ENCODE measurements at places on chromosomes 11 and 22. TPM values are rescaled to one million over a fixed set of nuclear protein-coding genes. Genes with fewer than 3 reads are reported as not detected.

DNA sequence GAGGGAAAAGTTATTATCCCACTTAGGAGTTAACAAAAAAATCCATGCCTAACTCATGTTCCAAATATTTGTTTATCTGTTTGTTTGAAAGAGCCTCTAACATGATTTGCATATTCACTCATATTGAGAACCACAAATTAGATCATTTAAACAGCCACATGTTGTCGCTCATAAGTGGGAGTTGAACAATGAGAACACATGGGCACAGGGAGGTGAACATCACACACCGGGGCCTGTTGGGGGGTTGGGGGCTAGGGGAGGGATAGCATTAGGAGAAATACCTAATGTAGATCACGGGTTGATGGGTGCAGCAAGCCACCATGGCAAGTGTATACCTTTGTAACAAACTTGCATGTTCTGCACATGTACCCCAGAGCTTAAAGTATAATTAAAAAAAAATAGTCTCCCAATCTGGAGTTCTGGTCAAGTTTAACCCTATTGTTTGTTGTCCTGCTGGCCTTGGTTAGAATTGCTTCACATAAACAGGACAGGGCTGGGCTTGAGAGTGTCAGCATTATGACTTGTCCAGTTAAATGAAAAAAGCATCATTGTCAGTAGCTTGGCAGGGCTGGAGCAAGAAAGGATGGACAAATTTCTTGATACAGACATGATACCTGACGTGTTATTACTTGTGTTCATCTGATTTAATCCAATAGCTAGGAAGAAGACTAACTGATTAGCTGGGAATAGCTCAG lies 57.8 kb upstream of the PSMA1 start:
- no peak for DNase-seq

- no peak for DNase-seq
Observed at GRCh38 chr22:45554040-45554406, 51.3 kb downstream of the FBLN1 start.

GRCh38 chr11:48005831-48006270 lies 25.5 kb downstream of the PTPRJ start:
- no peak for DNase-seq

- DNase-seq, result no peak
Observed at GRCh38 chr11:45605051-45605450, 60.4 kb downstream of the CHST1 start.

- no peak for DNase-seq
Observed at GRCh38 chr22:49583886-49584505, 243.7 kb downstream of the BRD1 start.

DNA sequence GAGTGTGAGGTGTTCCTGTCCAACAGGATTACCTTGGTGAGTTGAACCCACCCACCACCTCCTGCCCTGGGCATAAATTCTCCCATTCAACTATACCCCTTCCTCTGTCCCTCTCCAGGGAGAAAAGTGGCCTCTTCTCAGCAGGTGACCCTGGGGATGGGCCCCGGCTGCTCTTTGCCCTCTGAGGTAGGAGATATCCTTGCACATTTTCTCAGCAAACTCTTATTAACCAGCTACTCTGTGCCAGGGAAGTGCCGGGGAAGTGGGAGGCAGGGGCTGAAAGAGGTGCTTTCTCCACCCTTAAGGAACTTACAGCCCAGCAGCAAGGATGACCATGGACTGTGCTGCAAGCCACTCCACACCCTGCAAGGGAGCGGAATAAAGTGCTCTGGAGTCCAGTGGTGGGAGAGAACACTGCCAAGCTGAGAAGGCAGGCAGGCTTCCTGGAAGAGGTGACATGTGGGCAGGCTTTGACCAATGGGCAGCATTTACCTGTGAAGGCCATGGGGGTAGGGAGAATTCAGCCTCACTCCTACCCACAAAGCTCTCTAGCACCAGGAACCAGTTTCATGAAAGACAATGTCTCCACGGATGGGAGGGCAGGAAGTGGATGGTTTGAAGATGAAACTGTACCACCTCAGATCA lies 21.9 kb upstream of the OAF start:
- DNase-seq, result peak; percentile 57

GRCh38 chr11:96293598-96294021 lies 49.4 kb downstream of the MAML2 start:
- no peak for DNase-seq

DNA sequence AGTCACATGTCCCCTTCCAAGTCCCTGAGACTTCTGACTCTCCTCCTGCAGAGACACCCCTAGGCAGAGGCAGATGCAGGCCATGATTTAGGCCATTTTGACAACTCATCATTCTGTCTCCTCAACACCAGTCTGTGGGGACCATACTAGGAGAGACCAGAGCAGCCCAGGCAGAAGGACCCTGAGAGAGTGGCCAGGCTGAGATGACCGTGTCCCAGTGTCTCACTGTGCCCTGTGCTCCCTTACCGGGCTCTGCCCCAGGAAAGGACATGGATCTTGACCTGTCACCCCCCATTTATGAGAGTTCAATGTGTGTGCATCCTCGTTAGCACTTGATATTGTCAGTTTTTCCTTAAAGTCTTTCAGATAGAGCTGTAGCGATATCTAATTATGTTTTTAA lies 52.4 kb upstream of the IGLL5 start:
- DNase-seq, result no peak

GRCh38 chr11:132981131-132981956 lies 551.0 kb downstream of the OPCML start:
- DNase-seq, result no peak

DNA sequence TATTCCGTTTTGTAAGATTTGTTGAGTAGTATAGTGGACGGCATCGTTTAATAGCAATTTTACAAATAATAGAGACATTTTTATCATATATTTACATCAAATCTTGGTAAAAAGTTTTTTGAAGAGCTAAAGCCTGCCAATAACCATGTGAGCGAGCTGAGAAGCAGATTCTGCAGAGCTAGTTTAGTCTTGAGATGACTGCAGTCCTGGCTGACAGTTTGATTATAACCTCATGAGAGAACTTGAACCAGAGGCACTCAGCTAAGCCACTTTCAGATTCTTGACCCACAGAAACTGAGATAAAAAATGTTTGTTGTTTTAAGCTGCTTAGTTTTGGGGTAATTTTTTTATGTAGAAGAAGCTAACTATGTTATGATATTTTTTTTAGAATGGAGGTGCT lies 78.9 kb downstream of the PDE3B start:
- no peak for DNase-seq

GRCh38 chr11:114959953-114960505 lies 281.7 kb downstream of the NXPE2 start:
- DNase-seq, result no peak

- no peak for DNase-seq
Observed at GRCh38 chr11:97732011-97732632, 1288.6 kb upstream of the CNTN5 start.

DNA sequence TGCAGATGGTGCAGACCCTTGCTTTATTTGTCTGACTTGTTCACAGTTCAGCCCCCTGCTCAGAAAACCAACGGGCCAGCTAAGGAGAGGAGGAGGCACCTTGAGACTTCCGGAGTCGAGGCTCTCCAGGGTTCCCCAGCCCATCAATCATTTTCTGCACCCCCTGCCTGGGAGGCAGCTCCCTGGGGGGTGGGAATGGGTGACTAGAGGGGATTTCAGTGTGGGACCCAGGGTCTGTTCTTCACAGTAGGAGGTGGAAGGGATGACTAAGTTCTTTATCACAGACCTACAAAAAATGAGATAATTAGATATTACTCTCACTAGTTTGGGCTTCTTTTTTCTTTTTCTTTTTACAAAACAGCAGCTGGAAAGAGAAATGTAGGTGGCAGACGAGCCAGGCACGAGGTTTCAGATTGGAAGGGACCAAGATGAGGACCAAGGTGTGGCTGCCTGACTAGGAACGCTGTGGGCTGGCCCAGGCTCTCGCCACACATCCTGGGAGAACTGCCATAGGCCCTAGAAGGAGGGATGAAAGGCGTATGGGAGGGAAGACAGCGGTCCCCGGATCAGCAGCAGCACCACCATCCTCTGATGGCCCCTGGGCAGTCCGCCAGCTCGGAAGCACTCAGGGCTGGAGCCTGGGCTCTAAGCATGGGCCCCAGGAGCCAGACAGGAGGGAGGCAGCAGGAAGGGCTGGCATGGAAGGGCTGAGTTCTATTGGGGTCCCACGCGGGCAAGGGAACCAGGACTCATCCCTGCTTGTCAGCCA lies 14.2 kb downstream of the TXN2 start:
- no peak for DNase-seq

GRCh38 chr11:68099474-68100405 lies 21.4 kb downstream of the CHKA start:
- peak; percentile 49 for DNase-seq

GRCh38 chr11:115716601-115717529 lies 212.7 kb upstream of the CADM1 start:
- no peak for DNase-seq

- DNase-seq, result peak; percentile 98
Observed at GRCh38 chr11:64864473-64865285, 13.7 kb downstream of the EHD1 start.

DNA sequence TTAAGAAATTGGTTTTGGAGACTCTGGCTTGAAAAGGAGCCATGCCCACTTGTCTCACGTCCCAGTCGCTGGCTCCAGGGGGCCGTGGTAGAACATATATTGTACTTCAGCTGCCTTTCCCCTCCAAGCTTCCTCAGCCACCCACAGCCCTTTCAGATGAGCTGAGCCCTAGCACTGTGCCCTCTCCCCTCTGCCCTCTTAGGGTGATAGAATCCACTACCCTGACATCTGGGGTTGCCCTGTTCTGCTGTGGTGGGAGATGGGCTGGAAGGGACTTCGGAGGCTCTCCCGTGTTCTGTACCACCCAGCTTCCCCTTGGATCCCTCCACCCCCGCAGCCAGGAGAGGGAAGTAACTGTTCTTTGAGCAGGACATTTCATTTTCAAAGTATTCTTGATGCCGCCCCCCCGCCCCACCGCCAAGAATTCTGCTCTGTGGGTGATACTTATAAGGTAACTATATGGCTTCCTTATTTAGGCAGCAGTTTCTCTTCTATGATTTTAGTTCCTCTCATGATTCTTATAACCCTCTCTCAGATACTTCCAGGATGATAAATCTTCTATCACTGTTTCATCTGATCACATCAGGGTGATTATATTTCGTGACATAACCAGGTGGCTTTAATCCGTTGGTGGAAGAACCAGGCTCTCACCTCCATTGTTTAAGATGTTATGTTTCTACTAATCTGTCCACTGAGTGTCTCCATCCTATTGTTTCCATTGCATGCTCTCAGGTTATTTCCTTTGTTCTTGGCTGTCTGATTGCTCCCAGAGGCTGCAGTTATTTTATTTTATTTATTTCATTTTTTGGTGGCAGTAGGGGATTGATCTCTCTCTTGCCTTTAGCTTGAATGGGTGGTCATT lies 24.1 kb downstream of the ZBTB16 start:
- DNase-seq, result no peak

DNA sequence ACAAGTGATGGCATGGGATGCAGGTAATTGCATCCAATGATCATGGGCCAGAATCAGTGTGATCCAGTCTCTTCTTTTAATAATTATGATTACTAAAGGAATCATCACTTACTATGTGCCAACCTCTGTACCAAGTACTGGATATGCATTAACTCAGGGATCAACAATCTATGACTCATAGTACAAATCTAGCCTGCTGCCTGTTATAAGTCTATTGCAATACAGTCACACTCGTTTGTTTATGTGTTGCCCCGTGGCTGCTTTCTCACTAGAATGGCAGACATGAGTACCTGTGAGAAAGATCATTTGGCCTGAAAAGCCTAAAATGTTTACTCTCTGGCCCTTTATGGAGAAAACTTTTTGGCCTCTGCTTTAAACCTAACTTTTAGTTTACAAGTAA lies 45.0 kb downstream of the OR6Q1 start:
- DNase-seq, result no peak

DNA sequence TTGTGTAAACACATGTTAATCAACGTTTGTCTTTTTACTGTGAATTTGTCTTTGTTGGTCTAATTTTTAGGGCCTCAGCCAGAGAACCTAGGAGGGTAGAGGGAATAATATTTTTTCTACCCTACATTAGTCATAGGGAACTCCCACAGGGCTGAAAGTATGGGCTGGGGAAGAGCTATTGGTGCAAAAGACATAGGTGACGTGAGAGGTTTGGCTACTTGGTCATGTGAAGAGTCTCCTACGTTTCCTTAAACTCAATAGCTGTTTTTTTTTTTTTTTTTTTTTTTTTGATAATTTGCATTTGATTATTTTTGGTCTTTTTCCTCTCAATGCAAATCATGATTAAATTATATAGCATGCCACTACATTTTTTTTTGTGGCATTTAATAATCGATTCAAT lies 15.9 kb upstream of the MMP7 start:
- peak; percentile 83 for DNase-seq

DNA sequence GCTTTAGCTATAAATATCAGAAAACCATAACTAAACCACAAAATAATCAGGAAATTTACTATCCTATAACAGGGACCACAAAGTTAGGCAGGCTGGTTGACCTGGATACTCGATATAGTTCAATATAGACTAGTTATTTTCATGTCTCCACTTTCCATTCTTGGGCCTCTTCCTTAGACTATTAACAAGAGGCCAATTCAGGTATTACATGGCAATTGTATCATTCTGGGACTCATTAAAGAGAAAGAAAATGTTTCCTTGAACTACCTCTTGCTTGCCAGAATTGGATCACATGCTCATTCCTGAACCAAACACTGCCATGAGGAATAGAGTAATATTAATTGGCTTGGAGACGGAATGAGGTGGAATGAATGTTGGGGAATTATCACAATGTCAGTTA lies 76.0 kb downstream of the EIF3M start:
- DNase-seq, result no peak

DNA sequence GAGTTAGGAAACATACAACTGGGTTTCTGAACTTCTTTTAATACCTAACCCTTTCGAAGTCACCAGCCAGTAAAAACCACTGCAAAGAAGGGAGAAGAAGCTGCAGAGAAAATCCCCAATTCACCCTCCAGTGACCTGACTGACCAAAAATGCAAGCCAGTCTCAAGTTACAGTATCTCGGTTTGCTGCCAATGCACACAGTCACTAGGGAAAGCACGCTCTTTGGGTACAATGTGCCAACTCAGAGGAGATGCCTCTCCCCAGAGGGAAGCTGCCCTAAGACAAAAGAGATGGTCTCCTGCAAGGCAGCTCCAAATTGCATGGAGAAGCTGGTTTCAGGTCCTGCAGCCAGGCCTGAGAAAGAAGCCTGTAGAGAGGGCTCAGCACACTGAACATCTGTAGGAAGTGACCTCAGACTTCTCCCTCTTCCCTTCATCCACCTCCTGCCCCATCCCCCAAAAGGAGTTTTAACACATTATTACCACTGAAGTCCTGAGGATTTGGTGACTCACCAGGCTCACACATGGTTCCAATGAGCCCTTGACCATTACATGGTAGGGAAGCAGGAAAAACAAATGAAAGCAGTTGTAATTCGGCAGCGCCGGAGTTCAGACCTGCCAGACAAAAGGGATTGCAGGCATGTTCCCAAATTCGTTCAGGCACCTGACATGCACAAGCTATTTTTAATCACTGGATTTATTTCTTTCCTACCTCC lies 90.1 kb downstream of the ETS1 start:
- DNase-seq, result peak; percentile 69

Gene LTO1
- total RNA-seq, result 24.6 TPM

Gene OVOL1
- not detected for total RNA-seq

Gene FADS2
- total RNA-seq, result 258 TPM

Gene CHKB
- total RNA-seq, result 28.6 TPM
